ENCODE measurements at places on chromosomes 2 and 18. TPM values are rescaled to one million over a fixed set of nuclear protein-coding genes. Genes with fewer than 3 reads are reported as not detected.

DNA sequence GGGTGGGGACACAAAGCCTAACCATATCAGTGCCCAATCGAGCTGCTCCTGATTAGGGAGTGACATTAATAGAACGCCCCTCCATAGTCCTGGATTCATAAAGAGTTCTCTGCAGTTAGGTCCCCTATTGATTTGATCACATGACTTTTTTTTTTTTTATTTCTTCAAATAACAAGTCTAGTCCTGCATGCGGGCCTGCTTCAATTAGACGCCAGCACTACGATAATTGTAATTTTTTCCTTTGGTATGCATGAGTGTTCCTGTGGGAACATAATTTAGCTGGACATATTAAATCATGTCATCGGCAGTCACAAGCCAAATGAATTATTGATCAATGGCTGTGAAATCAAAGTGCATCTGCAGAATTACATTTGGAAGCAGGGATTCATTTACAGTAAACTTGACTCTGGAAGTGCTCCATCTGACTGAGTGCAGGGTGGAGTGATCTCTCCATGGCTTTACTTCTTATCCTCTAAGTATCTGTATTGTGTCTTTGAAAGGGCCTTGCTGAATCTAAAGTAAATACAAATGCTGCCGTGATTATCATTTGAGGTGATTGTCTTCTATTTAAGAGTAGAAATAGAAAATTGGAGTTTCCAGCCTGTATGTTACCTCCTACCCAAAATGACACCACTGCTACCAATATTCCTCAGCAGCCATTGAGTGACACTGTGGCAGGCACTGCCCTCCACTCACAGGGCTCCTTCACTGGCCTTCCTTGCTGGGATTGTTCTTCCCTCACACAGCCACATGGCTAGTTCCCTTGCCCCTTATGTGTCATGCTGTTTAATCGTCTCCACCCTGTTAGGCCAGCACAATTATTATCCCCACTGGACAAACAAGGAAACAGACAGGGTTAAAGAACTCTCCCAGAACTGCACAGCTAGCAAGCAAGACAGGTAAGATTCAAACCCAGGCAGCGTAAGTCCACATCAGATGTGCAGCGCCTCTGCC is 337.4 kb upstream of the ID2 start:
- H3K27ac ChIP-seq, result no peak overlapping the region
- peak; percentile 22 for DNase-seq

DNA sequence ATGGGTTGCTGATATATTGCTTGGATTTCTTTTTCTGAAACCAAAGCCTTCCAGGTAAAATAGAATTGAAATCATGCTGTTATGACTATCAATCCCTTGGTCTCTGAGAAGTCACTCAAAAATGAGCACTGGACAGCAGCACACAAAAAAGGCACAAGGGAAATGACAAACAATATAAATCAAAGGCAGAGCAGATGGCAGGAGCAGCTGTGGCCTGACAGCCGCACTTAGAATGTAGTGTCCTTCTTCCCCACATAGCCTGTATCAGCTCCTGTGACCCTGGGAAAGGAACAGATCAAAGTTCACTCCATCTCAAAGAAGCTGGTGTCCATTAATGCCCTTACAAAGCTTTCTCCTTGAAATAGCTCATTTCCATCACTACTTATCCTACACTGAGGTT is 326.7 kb downstream of the SUCLG1 start:
- H3K27ac ChIP-seq, result no peak overlapping the region
- no peaks in the 10 kb centered on the region for H3K36me3 ChIP-seq
- H3K27me3 ChIP-seq, result no peaks in the 10 kb centered on the region
- H3K4me3 ChIP-seq, result no peak overlapping the region
- no peaks in the 10 kb centered on the region for H3K4me1 ChIP-seq

DNA sequence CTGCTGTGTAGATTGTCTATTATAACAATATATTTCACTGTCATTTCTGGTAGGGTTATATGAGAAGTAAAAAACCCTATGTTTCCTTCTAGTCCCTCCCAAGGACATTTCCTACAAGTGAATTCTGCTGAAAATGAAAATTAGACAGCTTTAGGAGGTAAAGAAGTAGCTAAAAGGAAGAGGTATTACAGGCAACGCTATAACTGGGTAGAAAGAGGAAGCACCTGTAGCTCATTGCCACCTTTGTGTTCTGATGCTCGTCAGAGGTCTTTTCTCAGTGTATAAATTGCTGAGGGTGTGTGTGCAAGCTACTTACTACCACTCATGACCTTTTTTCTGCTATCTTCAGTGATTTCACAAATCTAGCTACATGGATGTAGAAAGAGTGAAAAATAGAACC is 1.4 kb downstream of the DNAJC10 start:
- peak; percentile 1 for DNase-seq
- H3K4me1 ChIP-seq, result peaks cover 14% of the 10 kb centered on the region
- peak overlapping the region; percentile 96 for H3K4me3 ChIP-seq
- H3K27me3 ChIP-seq, result no peaks in the 10 kb centered on the region
- H3K36me3 ChIP-seq, result peaks cover 25% of the 10 kb centered on the region

DNA sequence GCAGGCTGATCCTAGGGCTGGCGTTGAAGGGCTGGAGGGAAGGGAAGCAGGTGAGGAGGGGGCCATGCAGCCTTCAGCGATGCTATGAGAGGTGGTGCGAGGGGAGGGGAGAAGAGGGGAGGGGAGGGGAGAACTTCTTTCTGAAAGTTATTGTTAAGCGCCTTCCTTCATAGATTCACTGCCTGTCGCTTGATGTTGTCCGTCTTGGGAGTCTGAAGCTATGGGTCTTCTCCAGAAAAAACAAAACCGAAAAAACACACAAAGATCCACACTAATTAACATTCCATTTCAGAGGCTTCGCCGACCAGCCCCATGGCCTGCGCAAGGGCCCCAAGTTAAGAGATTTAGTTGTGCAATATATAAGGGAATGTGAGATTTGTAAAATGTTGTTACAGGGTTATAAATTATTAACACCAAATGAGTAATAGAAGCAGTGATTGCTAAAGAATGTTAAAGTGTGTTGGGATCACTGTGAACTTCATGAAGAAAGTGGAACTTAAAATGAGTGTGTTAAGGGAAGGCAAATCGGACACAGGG is 758 bp downstream of the CFAP221 start:
- H3K4me3 ChIP-seq, result peak overlapping the region; percentile 74
- H3K27ac ChIP-seq, result no peak overlapping the region
- DNase-seq, result no peak
- peaks cover 36% of the 10 kb centered on the region for H3K27me3 ChIP-seq

Gene PRSS56
- total RNA-seq, result not detected

DNA sequence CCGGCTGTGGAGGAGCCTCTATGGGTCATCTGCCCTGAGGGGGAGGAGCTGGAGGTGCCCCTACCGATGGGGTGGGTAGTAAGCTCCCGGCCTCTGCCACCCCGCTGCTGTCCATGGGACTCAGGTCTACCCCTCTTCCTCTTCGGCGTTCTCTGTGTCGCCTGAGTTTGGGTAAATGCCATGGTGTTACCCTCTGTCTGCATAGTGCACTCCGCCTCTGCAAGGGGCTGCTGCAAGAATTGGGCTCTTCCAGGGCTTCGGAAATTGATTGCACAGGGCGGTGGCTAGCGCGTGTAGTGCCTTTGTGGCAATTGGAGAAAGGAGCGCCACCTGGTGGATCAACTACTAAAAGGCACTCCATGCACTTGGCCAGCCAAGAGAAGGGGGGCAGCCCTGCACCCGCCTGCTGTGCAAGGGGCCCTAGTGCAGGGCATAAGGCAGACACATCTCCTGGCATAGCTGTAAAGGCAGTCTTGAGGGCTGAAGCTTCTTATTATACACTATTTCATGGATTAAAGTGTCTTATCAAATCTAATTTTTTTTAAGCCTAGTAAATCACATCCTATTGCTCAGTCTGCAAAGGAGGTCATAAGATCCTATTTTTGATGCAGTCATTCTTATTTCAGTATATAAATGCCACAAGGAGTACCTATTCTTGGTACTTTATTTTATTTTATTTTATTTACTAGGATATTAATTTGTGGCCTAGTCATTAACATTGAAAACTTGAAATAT is 308.9 kb downstream of the PDE11A start:
- H3K4me3 ChIP-seq, result no peak overlapping the region
- DNase-seq, result peak; percentile 84
- H3K27ac ChIP-seq, result no peak overlapping the region
- H3K4me1 ChIP-seq, result no peaks in the 10 kb centered on the region

GRCh38 chr2:71454221-71455010 is 1.1 kb downstream of the DYSF start:
- no peaks in the 10 kb centered on the region for H3K36me3 ChIP-seq
- H3K4me3 ChIP-seq, result peak overlapping the region; percentile 65
- peaks cover 20% of the 10 kb centered on the region for H3K27me3 ChIP-seq
- no peak overlapping the region for H3K27ac ChIP-seq
- peaks cover 16% of the 10 kb centered on the region for H3K4me1 ChIP-seq

Gene NYAP2
- total RNA-seq, result under 0.01 TPM

DNA sequence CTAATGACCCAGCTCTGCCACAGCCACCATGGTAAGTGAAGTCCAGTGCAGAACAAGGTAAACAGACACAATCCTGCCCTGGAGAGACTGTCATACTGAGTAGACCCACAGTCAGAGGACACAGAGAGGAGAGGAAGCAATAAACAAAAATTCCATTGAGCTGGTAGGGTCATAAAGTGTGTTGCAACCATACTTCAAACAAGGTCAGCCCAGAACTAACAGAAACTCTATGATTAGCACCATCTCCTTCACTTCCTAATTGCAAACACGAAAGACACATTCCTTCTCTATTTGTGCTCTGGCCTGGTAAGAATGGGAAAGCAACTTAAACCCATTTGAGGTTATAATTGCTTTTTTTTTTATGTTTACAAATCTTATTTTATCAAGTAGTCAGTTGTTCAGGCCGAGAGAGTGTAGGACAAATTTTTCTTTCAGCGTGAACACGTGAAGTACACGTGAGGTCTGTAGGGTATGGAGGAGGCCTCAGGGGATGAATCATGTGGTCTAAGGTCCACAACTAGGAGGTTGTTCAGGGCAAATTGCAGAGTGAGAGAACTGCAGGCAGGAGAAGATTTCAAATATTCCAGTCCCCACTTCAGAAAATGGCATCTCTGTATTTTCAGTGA is 71.4 kb upstream of the GLS start:
- no peak overlapping the region for H3K4me3 ChIP-seq
- no peaks in the 10 kb centered on the region for H3K27me3 ChIP-seq
- H3K4me1 ChIP-seq, result peaks cover 21% of the 10 kb centered on the region
- H3K36me3 ChIP-seq, result no peaks in the 10 kb centered on the region
- no peak overlapping the region for H3K27ac ChIP-seq
